GM23338 (cell line): ENCODE measurements at places on chromosomes 7 and 10. TPM values are rescaled to one million over a fixed set of nuclear protein-coding genes. Genes with fewer than 3 reads are reported as not detected.

- peaks cover 27% of the 10 kb centered on the region for H3K4me1 ChIP-seq
- no peak overlapping the region for H3K4me3 ChIP-seq
- no peaks in the 10 kb centered on the region for H3K27me3 ChIP-seq
- no peak for DNase-seq
- no peak overlapping the region for H3K27ac ChIP-seq
Measured at GRCh38 chr10:121522831-121523230, 75.4 kb downstream of the FGFR2 start.

DNA sequence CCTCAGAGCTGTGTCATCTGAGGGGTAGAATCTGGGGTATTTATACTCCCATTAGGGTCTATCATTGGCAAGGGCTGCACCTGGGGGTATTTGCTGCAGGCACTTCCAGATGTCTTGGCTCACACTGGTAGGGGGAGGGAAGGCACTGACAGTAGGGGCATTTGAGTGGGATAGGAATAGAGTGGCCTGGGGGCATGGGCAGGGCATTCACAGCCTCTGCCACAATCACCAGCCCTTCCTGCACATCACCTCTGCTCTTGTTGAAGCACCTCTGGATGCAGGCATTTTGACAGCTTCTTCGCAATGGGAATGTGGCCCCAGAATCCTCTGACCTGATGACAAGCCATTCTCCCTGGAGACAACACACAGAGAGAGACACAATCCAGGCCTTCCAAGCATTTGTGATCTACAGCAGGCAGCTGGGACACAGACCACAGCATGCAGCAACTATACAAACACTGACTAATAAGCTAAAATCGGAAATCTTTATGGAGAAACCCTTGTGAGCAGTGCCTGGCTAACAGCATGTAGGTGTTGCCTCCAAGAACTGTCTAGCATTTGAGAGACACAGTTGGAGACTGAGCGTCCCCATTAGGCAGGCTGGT lies 178.5 kb downstream of the KCNMA1 start:
- no peaks in the 10 kb centered on the region for H3K36me3 ChIP-seq
- H3K4me1 ChIP-seq: peaks cover 11% of the 10 kb centered on the region; the same call in 1 of the 2 replicates
- H3K4me3 ChIP-seq: no peak overlapping the region
- DNase-seq: no peak

DNA sequence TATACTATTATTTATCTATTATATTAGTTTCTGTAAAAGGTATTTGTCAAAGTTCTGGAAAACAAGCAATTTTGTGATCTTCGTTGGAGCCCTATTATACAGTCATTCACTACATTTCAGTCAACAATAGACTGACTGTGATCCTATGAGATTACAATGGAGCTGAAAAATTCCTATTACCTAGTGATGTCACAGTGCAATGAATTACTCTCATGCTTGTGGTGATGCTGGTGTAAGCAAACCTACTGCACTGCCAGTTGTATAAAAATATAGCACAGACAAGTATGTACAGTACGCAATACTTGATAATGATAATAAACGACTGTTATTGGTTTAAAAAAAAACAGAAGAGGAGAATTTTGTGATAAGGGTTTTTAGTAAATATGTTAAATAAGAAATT lies 21.4 kb downstream of the OR6V1 start:
- H3K4me3 ChIP-seq: no peak overlapping the region
- no peak for DNase-seq
- no peak overlapping the region for H3K27ac ChIP-seq
- no peaks in the 10 kb centered on the region for H3K27me3 ChIP-seq
- H3K36me3 ChIP-seq: no peaks in the 10 kb centered on the region

DNA sequence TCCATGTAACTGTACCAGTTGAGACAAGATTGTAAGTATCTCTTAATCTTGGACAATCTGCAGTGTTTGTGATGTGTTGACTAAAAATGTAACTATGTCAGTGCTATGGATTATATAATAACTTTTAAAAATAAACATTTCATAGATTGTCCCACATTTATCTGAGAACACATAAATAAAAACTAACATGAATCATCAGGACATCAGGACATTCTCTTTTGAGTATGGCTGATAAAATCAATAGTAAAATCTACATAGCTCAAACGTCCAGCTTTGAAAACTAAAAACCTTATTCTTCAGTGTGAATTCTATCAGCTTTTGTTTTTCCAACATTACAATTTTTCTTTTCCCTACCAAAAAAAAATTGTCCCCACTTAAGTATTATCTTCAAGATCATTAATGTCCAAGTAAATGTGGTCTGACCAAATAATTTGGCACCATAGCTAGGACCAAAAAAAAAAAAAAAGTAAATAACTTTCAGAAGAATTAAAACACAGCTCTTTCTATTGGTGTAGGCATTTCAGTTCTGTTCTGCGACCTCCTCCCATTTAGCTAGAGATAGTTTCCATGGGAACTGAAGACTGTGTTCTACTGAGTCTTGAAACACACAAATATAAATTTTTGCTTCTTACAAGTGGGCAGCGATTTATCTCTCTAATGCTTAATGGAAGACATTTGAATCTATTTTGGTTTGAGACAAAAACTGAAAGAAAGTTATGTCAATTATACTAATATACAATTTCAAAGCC lies 123.0 kb upstream of the SGCE start:
- no peaks in the 10 kb centered on the region for H3K4me1 ChIP-seq
- no peaks in the 10 kb centered on the region for H3K27me3 ChIP-seq
- H3K27ac ChIP-seq: no peak overlapping the region
- H3K4me3 ChIP-seq: no peak overlapping the region
- DNase-seq: no peak
- no peaks in the 10 kb centered on the region for H3K36me3 ChIP-seq

DNA sequence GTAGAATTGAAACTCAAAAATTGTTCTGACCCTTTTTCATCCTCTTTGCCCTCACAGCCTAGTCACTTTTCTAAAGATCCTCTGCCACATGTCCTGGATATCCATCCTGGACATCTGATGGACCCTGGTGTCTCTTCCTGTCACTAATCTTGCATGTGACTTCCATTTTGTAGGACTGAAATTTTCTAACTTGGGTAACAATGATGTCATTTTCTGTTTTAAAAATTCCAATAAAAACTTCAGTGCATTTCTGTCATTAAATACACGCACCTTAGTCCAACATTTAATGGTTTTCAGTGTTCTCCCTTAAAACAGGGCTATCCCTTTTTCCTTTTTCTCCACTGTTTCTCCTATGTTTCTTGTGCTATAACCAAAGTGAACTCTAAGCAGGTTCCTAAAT lies 684.9 kb upstream of the ANKRD30A start:
- no peak overlapping the region for H3K4me3 ChIP-seq
- H3K4me1 ChIP-seq: peaks cover 9% of the 10 kb centered on the region
- H3K27me3 ChIP-seq: no peaks in the 10 kb centered on the region
- no peak overlapping the region for H3K27ac ChIP-seq
- no peak for DNase-seq
- H3K36me3 ChIP-seq: no peaks in the 10 kb centered on the region

GRCh38 chr7:20317413-20317812 lies 13.3 kb upstream of the ITGB8 start:
- no peaks in the 10 kb centered on the region for H3K27me3 ChIP-seq
- no peak overlapping the region for H3K4me3 ChIP-seq
- H3K4me1 ChIP-seq: no peaks in the 10 kb centered on the region

DNA sequence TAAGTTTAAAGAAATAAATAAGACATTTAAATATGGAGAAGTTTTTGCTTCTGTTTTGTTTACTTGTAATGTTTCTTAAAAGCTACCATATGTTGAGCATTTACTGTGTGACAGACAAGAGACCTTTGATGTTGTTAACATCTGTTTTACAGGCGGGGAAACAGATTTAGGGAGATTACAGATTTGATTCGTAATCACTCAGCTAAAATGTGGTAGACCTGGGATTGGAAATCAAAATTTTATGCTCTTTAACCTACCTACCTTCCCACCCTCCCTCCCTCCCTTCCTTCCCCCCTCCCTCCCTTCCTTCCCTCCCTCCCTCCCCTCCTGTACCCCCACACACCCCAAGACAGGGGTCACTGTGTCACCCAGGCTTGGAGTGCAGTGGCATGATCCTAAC lies 11.7 kb downstream of the LCOR start:
- no peak overlapping the region for H3K27ac ChIP-seq
- H3K4me3 ChIP-seq: no peak overlapping the region
- no peaks in the 10 kb centered on the region for H3K36me3 ChIP-seq
- H3K27me3 ChIP-seq: no peaks in the 10 kb centered on the region

DNA sequence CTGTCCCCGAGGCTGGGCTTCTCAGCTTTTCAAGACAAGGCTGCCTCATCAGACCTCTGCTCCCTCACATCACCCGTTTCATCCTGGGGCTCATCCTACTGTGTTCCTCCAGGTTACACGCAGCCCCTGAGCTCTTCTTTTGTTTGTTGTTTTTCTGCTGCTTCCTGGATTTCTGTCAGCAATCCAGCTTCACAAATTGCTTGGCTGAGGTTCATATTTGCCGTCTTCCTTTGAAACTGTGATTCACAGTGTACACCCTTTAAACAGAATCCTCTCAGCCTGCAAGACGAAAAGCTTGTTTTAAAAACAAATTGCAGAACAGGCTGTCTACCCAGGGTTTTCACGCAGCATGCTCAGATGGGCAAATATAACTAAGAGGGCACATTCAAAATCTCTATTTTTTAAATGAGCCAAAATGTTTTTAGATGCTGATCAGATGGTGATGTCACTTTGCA lies 39.1 kb upstream of the PARD3 start:
- H3K27me3 ChIP-seq: no peaks in the 10 kb centered on the region
- H3K4me3 ChIP-seq: no peak overlapping the region

The PDE1C gene
- not detected in 2 replicates for polyA plus RNA-seq

The MSMB gene
- polyA plus RNA-seq: not detected in 2 replicates

The CCDC172 gene
- 17.6 and 20.6 TPM in 2 replicates for polyA plus RNA-seq

The OR13A1 gene
- 0.09 and 0.21 TPM in 2 replicates for polyA plus RNA-seq

The DPP6 gene
- polyA plus RNA-seq: not detected in 2 replicates

The ZNF438 gene
- 0.91 and 1.6 TPM in 2 replicates for polyA plus RNA-seq

The TFEC gene
- polyA plus RNA-seq: not detected in 2 replicates

The INTS1 gene
- 31.4 and 35.1 TPM in 2 replicates for polyA plus RNA-seq

The SLC39A12 gene
- not detected in 2 replicates for polyA plus RNA-seq

The NEBL gene
- polyA plus RNA-seq: 2.3 and 2.6 TPM in 2 replicates
